ENCODE measurements at places on chromosomes 3 and 15.

DNA sequence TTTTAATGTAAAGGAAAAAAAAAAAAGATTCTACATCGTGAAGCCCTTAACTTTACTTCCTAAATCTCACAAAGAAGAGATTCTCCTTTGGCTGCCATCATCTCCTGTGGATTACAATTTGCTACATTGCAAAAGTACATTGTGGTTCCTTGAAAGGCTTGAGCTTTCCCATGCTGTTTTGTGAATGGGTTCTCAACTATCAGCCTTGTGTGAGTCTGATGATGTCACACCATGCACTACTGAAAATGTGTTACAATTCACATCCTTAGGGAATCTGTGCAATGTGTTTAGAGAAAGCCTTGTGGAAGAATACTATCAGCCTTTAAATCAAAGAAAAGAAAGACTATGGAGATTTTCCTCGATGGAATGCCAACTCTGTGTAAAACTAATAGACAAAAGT, 510.0 kb upstream of the ALCAM start:
- H3K4me3 ChIP-seq = no peak overlapping the region
- DNase-seq = no peak
- H3K4me1 ChIP-seq = no peaks in the 10 kb centered on the region
- H3K27me3 ChIP-seq = no peaks in the 10 kb centered on the region

DNA sequence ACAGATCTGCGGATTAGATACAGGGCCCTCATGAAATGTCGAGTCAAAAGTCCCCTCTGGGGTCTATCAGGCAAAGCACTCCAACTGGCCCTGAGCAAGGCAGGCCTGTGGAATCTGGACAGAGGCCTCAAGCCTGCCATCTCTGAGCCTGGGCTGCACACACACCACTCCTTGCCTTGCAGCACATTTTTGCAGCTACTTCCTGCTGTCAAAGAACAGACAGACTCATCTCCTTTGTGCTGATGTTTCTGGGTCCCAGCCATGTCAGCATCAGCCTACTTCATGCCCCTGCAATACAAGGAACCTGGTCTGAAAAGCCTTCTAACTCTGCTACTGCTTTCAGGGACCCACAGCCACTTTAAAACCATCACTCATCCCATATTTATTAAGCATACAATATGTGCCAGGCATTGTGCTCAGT, 60.6 kb upstream of the IL12A start:
- H3K27ac ChIP-seq = no peak overlapping the region
- H3K36me3 ChIP-seq = no peaks in the 10 kb centered on the region
- H3K4me1 ChIP-seq = no peaks in the 10 kb centered on the region

- no peaks in the 10 kb centered on the region for H3K36me3 ChIP-seq
- H3K27me3 ChIP-seq = no peaks in the 10 kb centered on the region
- H3K4me3 ChIP-seq = no peak overlapping the region
- no peak for DNase-seq
- H3K27ac ChIP-seq = no peak overlapping the region
Observed at GRCh38 chr3:72127844-72128243, 342.9 kb upstream of the PROK2 start.

DNA sequence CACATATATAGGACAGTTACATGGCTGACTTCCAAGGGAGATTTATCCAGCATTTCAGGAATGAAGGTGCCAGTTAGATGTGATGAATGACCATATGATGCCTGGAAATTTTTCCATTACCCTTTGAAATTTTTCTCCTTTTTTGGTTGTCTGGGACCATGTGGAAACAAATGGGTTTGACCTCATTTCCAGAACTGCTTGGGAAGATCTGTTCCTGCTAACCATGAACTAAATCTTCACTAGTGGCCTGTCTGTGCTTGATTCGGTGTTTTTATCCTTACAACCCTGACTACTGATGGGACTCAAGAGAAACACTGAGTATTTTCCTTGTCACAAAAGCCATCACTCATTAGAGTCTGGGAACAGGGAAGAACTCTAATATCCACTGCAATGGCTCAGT, 409.4 kb downstream of the PDCD6IP start:
- no peaks in the 10 kb centered on the region for H3K4me1 ChIP-seq
- H3K36me3 ChIP-seq = no peaks in the 10 kb centered on the region
- DNase-seq = no peak
- no peak overlapping the region for H3K4me3 ChIP-seq

DNA sequence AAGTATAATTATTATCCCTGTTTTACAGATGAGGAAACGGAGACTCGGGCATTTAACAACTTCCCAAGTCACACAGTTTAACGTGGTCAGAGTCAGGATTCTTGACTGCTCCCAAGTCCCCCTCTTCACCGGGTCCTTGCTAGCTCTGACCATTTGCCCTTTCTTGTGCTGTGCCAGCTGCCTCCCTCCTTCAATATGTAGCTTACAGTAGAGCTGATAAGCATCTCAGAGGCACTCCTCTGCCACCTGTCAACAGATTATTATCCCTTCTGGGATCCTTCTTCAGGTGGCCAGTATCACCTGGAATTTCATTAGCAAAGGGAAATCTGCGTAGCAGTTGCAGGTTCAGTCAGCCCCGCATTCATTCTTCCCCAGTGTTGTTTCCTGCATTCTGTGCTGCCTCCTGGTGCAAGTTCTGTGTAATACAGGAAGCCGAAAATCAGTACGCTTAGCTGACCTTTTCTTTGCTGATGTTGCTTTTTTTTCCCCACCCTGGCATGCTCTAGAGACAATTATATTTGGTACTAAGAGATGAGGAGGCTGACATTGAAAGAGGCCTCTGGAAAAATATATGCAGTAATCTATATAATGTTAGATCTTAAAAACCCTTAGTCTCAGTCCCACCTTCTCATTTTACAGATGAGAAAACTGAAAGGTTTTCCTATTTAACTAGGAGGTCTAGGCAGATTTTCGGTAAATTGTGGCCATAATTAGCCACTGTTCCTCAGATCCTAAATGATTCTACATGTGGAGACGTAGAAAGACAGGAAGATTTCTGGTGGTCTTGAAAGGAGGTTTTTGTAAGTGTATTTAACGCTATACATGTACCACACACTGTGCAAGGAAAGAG, 24.8 kb downstream of the TMOD2 start:
- H3K4me1 ChIP-seq = no peaks in the 10 kb centered on the region
- no peaks in the 10 kb centered on the region for H3K27me3 ChIP-seq
- no peak overlapping the region for H3K27ac ChIP-seq
- no peak overlapping the region for H3K4me3 ChIP-seq

DNA sequence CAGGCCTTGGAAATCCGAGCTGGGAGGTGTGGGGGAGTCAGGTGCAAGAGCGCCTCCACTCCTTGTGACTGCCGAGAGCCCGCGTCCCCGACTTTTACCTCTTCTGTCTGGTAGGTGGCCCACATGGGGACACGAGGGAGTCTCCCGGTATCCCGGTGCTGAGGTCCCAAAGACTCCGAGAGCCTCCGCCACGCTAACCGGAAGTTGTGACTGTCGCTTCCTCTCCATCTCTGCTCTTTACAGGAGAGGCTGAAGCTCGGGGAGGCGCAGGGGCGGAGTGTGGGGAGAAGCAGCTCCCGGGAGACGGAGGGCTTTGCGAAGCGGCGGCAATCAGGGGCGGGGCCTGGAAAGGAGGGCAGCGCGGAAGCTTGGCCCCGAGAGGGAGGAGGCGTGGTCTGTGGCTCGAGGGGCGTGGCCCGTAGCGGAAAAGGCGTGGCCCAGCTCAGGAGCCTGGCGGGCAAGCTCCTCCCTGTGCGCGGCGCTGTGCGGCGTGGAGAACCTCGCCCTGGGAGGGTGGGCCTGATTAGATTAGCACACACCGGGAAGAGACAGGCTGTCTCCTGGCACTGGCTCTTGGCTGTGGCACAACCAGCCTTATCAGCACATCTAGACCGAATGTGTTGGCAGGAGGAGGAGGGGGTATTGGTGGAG, 143.9 kb downstream of the GABRB3 start:
- no peaks in the 10 kb centered on the region for H3K4me1 ChIP-seq
- DNase-seq = no peak
- no peaks in the 10 kb centered on the region for H3K36me3 ChIP-seq
- H3K4me3 ChIP-seq = no peak overlapping the region
- no peaks in the 10 kb centered on the region for H3K27me3 ChIP-seq

DNA sequence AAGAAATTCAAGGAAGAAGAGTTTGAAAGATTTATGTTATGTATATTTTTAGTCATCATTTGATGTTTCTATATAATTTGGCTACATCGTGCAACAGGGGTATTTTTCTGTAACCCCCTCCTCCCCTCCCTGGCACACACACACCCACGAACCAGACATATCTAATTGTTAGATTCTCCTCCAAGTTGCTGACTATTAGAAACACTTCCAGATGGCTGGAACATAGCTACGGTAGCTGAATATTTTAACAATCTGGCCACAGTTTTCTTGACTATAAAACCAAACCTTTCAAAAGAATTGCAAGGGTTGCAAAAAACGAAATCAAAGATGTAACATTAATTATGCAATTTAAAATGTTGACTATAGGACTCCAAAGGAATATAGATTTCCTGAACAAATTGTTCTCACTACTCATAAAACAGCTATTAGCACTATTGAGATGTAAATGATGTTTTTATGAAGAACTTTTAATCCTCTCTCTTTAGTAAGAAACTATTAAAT, 154.4 kb downstream of the CHL1 start:
- no peak overlapping the region for H3K27ac ChIP-seq
- H3K4me1 ChIP-seq = no peaks in the 10 kb centered on the region
- DNase-seq = no peak
- no peaks in the 10 kb centered on the region for H3K27me3 ChIP-seq
- no peaks in the 10 kb centered on the region for H3K36me3 ChIP-seq

DNA sequence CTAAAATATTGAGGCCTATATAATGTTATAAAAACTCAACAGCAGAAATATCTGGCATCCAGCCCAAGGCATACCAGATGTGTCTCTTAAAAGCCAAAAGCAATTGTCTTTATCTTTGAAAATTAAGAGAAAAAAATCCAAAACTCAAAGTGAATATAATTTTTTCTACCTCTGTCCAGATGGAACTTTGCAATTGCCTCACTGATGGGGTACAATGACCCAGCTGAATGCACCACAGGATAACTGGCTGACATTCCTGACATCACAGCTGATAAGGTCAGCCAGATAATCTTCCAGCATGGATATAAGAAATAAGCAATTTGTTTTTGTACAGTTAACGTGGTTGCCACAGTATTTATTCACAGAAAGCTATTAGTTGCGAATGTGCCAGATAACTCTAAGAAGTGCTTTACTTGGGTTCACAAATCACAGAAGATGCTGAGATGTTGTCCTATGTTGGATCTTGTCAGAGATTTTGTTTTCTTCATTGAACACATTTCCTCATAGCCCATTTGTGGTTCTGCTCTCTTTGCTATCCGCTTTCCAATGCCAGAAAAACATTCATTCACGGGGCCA, 566.9 kb upstream of the CCDC54 start:
- H3K27me3 ChIP-seq = no peaks in the 10 kb centered on the region
- no peak overlapping the region for H3K27ac ChIP-seq
- no peak overlapping the region for H3K4me3 ChIP-seq
- H3K4me1 ChIP-seq = no peaks in the 10 kb centered on the region
- H3K36me3 ChIP-seq = no peaks in the 10 kb centered on the region
- DNase-seq = no peak

DNA sequence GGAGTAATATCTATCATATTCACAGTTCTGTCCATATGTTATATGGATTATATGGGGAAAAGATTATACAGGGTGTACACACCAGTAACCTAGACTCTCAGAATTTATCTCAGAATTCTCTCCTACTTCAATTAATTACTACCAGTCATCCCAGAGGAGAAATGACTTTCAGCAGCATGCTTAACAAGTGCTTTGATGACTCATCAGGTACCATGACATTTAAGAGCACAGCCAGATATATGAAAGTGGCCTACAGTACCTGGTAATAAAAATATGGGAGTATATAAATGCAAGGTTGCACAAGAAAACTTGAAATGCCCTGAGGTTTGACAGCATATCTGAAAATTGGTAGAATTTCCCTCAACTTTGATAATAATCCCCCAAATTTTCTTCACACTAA, 1273.0 kb downstream of the OTOL1 start:
- no peak overlapping the region for H3K27ac ChIP-seq
- no peaks in the 10 kb centered on the region for H3K36me3 ChIP-seq
- H3K27me3 ChIP-seq = no peaks in the 10 kb centered on the region

DNA sequence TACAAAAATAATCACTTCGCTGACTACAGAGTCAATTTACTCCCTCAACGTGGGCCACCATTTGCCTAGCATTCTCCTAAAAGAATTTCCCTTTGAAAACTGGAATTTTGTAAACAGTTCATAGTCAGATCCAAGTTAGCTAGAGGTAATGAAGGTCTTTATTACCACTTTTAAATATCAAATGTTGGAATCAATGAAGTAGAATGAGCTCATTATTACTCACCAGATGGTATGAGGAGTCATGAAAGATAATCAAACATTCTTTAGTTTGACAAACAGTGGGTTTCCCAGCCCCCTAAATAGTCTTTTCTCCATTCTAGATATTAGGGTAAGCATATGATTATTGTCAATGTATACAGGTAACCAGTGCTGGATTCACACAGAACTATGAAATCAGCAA, 455.7 kb upstream of the THBS1 start:
- no peak overlapping the region for H3K27ac ChIP-seq
- H3K27me3 ChIP-seq = no peaks in the 10 kb centered on the region
- no peak for DNase-seq
- H3K36me3 ChIP-seq = no peaks in the 10 kb centered on the region

- H3K27me3 ChIP-seq = no peaks in the 10 kb centered on the region
- no peak overlapping the region for H3K27ac ChIP-seq
- no peak for DNase-seq
- no peaks in the 10 kb centered on the region for H3K4me1 ChIP-seq
Observed at GRCh38 chr3:23017801-23018200, 185.3 kb upstream of the UBE2E2 start.

GRCh38 chr3:146390957-146391356, 78.4 kb downstream of the PLSCR2 start:
- no peak overlapping the region for H3K4me3 ChIP-seq
- no peaks in the 10 kb centered on the region for H3K27me3 ChIP-seq
- H3K27ac ChIP-seq = no peak overlapping the region

- no peaks in the 10 kb centered on the region for H3K36me3 ChIP-seq
- peaks cover 16% of the 10 kb centered on the region for H3K4me1 ChIP-seq
- no peak overlapping the region for H3K27ac ChIP-seq
- H3K27me3 ChIP-seq = no peaks in the 10 kb centered on the region
Observed at GRCh38 chr3:184785890-184786279, 26.1 kb upstream of the VPS8 start.

GRCh38 chr15:84625123-84625522, 24.3 kb downstream of the ZSCAN2 start:
- H3K27ac ChIP-seq = no peak overlapping the region
- no peaks in the 10 kb centered on the region for H3K4me1 ChIP-seq
- DNase-seq = no peak
- H3K36me3 ChIP-seq = peaks cover 14% of the 10 kb centered on the region
- no peak overlapping the region for H3K4me3 ChIP-seq
- H3K27me3 ChIP-seq = no peaks in the 10 kb centered on the region

DNA sequence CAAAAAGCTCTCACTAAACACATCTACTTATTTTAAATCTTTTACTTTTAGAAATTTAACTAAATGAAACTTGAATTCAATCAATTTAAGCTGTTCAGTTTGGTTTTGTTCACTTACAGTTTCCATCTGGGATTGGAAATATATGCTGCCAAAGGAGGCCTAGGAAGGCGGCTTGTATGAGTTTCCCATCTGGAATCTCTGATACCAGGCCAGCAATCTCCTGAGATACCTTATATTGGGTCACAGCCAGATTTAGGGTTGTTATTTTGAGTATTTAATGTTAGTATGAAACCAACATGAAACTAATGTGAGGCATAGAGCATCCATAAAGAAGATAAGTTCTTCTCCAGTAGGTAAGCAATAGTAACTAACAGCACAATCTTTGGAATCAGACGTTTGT, 94.6 kb downstream of the GMNC start:
- H3K27me3 ChIP-seq = no peaks in the 10 kb centered on the region
